ENCODE measurements at places on chromosomes 6 and 20.

GRCh38 chr20:33864324-33864963 is 53.3 kb downstream of the CHMP4B start:
- no peak for DNase-seq

DNA sequence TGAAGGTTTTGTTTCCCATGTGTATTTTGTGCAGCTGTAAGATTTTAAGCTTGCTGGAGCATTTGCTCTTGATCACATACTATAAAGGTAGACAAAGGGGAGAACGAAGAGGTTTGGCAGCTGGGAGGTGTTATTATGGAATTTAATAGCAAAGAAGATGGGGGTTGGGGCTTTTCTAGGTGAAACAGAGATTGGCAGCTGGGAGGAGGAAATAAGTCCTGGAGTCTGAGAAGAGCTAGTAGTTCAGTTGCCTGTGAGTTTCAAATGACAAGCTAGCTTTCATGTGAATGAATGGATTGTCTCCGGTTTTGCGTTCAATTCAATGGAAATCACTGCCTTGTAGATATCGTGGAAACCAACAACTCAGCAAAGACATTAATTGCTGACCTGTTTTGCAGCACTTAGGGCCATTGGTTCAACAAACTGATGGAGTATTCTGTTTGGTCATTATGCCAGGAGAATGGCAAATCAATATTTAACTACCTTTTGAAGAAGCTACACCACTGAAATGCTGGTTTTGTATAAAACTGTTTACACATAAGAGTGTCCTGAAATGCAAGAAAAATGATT is 38.1 kb upstream of the FLRT3 start:
- no peak for DNase-seq

- DNase-seq, result no peak
Observed at GRCh38 chr6:51648236-51648635, 439.2 kb downstream of the PKHD1 start.

DNA sequence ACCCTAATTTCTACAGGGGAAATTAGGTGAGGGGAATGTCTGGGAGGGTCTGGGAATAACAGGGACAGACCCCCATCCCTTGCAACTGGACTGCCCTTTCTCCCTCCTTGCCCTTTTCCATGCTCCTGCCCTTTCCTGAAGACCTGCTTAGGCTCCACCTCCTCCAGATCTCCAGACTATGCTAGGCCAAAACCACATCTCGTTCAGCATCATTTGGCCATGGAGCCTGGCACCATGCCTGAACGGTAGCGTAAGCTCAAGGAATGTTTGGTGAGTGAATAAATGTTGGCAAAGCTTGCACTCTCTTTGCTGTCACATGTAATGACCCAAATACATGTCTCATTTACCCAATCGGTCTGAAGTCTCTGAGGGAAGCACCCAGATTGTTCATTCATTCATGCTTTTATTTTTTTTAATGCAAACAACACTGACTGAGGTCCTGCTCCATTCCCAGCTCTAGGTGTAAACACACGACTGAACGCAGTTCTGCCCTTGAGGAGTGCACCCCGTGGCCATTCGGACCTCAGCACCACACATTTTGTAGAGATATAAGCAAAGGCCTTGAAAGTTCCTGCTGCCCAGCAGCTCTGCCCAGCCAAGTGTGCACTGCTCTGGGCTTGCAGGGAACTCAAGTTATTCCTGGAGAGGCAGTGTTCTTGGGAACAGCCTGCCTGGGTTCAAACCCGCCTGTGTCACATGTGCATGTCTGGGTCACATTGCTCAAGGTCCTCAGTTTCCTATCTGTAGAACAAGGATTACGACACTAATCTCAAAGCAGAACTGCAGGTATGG is 1.1 kb upstream of the GRM4 start:
- DNase-seq, result no peak

- DNase-seq, result no peak
Observed at GRCh38 chr6:160042788-160043301, 74.0 kb downstream of the IGF2R start.

GRCh38 chr6:79713701-79714322 is 82.7 kb downstream of the SH3BGRL2 start:
- peak; percentile 59 for DNase-seq

GRCh38 chr6:167669870-167670802 is 156.6 kb upstream of the AFDN start:
- no peak for DNase-seq

- DNase-seq, result no peak
Observed at GRCh38 chr6:39558079-39558478, 167.1 kb downstream of the KIF6 start.

DNA sequence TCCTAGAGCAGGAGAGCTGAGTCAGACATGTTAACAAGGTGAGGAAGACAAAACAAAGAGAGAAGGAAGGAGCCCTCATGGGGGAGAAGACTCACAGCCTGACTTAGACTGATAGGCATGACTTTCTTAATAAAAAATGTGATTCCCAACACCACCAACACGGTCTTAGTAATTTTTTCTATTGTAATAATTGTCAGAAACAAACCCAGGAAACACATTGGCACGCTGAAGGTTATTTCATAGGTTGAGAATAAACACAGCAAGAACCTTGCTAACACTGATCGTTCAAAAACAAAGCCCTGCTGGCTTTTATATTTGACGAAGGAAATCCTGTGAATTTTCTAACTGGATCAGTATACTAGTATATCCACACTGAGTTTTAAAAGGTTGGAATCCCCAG is 286.8 kb downstream of the HACE1 start:
- no peak for DNase-seq

GRCh38 chr6:91816335-91816734 is 1229.5 kb upstream of the MAP3K7 start:
- DNase-seq, result no peak

DNA sequence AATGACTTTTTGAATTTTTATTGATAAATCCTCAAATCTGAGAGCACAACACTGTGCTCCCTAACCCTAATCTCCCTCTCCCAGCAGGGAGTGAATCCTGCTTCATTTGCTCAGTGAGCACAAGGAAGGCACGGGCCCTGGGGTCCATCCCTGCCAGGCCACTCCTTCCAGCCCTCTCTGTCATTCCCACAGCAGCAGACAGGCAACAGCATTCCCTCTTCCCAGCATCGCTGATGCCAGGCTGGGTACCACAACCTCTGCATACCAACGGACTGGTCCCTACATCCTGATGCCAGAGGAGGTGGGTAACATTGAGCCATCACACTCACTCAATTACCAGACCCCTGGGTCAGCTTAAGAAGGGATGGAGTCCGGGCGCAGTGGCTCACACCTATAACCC is 34.2 kb downstream of the MRPL14 start:
- DNase-seq, result no peak

DNA sequence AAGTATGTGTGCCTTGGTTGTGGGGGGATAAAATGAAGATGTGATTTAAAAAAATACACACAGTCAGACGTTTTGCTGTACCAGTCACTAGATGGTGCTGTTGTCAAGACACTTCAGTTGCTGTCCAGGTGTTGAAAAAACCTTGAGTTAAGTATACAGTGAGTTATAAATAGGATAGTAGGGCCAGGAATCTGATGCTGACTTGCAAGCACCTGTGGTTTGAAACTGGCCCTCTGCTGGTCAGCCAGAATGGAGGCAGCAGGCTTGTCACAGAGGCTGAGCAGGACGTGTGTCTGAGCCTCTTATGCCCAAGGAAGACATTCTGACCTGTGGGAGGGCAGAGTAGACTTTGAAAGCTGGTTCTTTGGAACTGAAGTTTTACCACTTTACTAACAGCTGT is 27.8 kb downstream of the RNF8 start:
- no peak for DNase-seq

- no peak for DNase-seq
Observed at GRCh38 chr6:113584767-113585166, 272.4 kb upstream of the MARCKS start.

DNA sequence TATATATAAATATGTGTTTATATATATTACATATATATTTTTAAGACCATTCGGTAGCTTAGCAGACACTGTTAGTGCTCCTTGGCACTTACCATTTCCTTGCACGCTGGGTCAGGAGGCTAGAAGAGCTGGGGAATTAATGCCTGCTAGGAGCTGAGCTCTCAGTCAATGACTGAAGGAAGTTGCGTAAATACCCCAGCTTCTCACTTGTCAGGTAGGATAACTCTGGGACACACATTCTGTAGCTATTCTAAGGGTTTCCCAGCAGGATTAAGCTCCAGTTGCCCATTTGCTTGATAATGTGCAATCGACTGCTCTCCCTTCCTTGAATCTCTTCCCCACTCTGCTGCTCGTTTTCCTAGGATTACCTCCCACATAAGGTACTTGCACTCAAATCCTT is 15.7 kb upstream of the DNAAF9 start:
- DNase-seq, result no peak
